CD4-positive, alpha-beta T cell treated with Interleukin-15 for 4 hours (primary cell): ENCODE measurements at places on chromosomes 12 and 14.
A peak's percentile ranks its signal among the peaks of the same experiment; 100 is the strongest.

DNA sequence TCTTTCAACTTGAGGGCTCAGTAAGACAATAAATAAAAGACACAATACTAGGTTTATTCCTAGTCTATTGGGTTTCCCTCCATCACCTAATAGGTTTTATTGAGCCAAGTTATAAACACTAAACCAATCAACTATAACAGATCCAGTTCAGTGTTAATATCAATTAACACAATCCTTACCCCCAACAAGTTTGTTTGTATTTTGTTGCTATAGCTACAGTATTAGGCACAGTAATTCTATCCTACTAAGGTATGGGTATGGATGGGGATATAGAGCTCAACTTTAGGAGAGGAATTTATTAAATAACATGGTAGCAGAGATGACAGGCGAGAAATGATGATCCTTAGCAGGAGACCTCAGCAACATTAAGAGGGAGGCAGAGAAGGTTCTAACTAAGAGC, 13.3 kb downstream of the PPP4R3A start:
- DNase-seq = no peak

DNA sequence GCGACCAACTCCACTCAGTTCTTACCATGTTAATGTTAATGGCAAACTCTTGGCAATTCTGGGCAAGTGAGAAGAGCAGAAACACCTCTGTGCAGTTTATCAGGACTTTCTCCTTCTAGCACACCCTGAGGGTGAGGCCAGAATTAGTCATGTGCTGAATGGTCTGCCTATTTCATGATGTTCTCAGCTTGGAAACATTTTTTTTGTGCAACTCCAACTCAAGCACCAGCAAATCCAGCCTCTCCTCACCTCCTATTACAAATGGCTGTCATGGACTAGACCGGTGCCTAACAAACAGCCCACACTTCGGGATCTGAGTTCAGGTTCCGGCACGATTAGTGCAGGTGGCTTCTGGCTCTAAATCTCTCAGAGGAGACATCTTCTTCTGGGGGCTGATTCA, 246.0 kb downstream of the ZFP36L1 start:
- no peak for DNase-seq

DNA sequence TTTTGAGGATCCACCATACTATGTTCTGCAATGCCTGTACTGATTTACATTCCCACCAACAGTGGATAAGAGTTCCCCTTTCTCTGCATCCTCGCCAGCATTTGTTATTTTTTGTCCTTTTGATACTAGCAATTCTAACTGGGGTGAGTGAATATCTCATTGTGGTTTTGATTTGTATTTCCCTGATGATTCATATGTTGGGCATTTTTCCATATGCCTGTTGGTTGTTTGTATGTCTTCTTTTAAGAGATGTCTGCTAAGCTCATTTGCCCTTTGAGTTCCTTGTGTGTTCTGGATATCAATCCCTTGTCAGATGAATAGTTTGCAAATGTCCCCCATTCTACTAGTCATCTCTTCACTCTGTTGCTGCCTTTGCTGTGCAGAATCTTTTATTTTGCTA, 49.0 kb upstream of the MSRB3 start:
- DNase-seq = no peak

DNA sequence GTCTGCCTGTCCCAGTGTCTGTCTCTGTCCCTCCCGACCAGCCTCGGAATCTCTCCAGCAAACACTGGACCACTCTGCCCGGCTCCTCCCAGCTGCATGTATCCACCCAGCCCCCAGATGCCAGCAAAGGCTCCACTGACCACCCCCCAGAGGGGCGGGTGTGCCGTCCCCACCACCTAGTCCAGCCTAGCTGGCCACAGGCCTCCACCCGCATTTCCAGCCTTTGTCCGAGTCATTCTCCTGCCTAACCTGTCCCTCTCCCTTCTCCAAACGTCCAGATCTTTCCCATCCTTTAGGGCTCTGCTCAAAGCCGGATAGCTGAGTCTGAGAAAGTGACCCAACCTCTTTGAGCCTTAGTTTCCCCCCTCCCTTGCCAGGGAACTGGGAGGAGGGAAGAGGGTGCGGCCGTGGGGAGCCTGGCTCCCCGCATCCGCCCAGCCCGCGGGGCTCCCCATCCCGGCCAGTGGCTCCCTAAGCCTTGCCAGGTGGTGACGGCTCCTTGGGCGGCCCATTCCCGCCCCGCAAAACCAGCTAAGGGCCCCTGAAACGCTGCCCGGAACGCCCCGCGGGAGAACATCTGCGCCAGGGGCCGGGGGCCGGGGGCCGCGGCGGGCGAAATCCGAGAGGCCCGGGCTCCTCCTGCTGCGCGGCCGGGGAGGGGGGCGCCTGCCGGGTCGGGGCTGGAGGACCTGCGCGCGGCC, 34.6 kb upstream of the ANKRD9 start:
- DNase-seq = no peak

DNA sequence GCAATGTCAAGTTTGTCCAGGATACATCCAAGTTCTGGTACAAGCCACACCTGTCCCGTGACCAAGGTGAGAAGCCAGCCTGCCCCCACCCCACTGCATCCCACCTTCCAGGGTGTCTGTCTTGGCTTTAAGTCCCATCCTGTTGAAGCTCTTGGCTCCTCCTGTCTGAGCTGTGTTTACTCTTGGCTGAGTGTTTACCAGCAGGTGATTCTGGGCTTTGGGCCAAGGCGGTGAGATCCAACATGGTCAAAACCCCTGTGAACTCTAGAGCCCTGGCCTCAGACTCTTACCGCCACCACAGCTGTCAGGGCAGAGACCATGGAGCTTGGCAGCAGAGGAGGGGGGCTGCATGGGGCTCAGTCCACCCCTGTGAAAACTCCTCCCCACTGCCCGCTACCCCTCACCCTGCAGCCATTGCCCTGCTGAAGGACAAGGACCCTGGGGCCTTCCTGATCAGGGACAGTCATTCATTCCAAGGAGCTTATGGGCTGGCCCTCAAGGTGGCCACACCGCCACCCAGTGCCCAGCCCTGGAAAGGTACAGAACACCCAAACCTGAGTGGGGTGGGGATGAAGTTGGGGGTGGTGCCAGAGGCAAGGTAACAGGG, 11.6 kb downstream of the TNS2 start:
- DNase-seq = no peak

GRCh38 chr12:79012636-79013035, 148.1 kb downstream of the SYT1 start:
- no peak for DNase-seq

DNA sequence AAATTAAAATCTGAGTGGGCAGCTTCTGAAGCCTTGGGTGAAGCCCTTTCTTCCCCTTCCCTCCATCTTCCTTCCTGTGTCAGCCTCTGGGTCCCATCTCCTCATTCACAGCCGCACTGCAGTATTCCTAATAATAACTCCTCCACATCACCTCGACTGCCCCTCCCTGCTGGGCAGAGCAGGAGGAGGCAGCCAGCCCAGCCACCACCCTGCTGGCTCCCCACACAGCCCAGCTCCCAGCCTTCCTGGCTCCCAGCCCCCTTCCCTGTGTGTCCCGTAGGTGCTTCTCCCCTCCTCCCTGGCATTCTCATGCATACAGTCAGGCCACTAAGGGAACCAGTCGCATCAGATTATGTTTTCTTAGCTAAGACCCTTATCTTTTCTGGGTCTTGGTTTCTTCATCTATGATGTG, 3.7 kb downstream of the IFFO1 start:
- no peak for DNase-seq

GRCh38 chr14:89936654-89937185, 17.8 kb downstream of the EFCAB11 start:
- DNase-seq = no peak

GRCh38 chr14:67335781-67336180, 23.8 kb downstream of the ATP6V1D start:
- peak; percentile 5 for DNase-seq

- DNase-seq = no peak
Observed at GRCh38 chr12:11499806-11500187, 104.4 kb upstream of the PRB2 start.

DNA sequence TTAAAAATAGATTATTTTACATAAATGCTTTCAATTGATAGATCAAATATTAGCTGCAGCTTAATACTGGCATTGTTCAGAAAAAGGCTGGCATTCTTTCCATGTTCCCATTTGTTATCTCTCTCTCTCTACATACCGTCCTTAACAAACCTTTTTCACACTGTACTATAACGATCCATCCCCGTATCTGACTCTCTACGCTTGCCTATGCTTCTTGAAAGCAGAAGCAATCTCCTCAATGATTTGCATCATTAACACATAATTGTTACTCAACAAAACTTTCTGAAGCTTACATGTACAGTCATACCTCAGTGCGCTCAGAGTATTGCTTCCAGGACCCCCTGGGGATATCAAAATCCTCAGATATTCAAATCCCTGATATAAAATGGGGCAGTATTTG, 89.7 kb downstream of the TMTC1 start:
- no peak for DNase-seq

DNA sequence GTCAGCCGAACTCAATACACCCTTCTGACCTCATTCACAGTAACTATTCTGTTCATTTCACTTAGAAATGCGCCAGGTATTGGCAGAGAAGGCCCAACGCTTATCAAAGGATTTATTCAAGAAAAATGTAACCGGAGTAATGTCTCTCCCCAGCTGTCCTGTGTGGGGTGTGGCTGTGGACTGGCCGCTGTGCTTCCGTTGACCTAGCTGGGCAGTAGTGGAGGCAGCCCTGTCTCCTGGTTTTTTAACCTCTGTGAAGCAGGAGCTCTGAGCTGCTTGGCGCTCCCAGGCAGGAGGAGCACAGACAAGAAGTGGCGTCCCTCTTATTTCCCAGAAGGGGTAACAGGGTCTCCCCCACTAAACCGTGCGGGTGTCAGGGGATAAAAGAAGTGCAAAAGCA, 85.2 kb downstream of the ESR2 start:
- no peak for DNase-seq

- no peak for DNase-seq
Observed at GRCh38 chr12:46100551-46101484, 110.4 kb upstream of the SCAF11 start.

GRCh38 chr14:90455100-90455571, 58.3 kb downstream of the CALM1 start:
- DNase-seq = no peak

DNA sequence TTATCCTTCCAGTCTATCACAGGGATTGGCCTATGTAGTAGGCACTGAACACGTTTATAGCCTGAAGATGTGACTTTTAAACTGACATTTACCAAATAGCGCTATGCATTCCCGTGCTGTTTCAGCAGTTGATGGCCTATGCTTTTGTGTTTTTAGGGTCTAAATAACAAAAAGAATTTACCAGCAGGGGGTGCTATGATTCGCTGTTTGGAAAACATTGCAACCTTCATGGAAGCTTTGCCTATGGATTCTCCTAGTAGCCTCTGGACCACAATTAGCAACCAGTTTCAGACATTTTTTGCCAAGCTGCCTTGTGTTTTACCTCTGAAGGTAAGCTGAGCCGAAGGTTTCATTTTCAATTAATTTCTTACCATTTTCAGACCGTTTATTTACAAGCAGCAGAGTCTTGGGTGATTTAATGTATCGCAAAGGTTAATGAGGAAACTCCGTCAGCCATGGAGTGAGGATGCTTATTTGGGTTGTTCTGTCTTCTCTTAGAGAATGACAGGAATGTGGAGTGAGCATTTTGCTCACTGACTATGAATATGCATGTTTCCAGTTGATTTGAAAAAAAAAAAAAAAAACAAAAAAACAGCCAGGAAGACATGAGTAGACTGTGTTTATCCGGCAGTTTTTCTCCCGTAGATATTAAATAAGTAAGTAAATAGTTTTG, 133.1 kb downstream of the PRIMA1 start:
- no peak for DNase-seq

DNA sequence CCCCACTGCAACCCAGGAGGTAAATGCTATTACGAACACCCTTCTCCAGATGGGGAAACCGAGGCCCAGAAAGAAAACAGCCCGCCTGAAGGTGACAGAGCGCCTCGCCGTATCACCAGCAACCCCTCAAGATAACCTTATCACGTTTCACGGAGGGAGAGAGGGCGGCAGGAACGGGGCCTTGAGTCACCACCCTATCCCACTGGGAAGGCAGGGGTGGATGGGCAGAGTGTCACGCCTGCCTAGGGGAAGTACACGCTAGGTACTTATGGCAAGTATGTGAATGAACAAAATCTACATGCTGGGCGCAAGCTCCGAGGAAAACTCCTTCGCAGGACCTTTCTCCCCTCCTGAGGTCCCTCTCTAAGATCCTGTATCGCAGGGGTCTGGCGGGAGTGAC, 17.8 kb downstream of the NCOR2 start:
- no peak for DNase-seq

GRCh38 chr14:29458547-29458946, 469.1 kb downstream of the PRKD1 start:
- no peak for DNase-seq

GRCh38 chr14:54381821-54382220, 15.0 kb upstream of the CDKN3 start:
- no peak for DNase-seq

DNA sequence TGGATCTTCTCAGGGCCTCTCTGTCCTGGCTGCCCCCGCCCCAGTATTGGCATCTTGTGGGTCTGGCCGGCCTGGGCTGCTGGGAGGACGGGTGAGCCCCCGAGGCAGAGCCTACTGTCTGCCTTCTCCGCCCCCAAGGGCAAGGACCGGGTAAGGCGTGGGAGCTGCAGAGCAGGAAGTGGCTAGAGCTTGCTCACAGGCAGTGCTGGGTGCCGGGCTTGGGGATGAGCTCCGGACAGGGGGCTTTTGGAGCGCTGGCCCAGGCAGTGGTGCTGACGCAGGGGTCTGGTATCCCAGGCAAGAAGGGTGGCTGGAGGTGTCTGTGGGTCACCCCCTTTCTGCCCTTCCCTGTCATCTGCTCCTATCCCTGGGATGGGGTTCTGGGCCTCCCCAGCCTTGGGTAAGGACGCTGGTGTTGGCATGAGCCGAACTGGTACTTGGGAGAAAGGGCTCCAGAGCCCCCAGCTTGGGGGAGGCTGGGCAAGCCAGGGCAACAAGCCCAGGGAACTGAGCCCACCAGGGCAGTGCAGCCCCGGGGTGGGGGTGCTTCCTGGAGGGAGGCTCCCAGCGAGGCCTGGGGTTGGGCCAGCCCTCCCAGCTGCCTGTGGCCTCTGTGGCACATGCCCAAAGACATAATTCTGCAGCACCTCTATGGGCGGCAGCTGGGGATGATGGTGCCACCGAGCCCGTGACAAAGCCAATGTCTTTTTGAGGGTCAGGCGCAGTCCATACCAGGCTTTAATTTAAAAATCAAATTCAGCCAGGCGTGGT, 126.3 kb downstream of the KIF26A start:
- no peak for DNase-seq

DNA sequence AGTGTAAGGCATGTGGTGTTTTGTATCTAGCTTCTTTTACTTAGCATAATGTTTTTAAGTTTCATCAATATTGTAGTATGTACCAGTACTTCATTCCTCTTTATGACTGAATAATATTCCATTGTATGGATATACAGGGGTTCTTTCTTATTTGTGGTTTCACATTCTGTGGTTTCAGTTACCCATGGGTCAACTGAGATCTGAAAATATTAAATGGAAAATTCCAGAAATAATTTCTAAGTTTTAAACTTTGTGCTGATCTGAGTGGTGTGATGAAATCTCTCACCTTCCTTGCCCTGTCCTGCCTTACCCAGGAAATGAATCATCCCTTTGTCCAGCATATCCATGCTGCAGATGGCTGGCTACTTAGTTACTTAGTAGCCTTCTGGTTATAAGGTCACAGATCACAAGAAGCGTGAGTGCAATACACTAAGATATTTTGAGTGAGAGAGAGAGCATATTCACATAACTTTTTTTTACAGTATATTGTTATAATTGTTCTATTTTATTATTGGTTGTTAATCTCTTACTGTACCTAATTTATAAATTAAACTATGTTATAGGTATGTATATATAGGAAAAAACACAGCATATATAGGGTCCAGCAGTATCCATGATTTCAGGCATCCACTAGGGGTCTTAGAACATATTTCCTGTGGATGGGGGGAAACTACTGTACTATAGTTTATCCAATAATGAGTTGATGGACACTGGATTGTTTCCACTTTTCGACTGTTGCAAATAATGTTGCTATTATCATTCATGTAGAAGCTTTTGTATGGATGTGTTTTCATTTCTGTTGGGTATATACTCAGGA, 59.6 kb upstream of the LRTM2 start:
- DNase-seq = no peak
